Activated naive CD8-positive, alpha-beta T cell treated with anti-CD3 and anti-CD28 coated beads, Interleukin-2, amount 50 U/mL, for 16 hours (primary cell): ENCODE measurements at places on chromosomes 3 and 15.

- no peak for DNase-seq
Observed at GRCh38 chr15:88247914-88248313, 8.6 kb downstream of the NTRK3 start.

DNA sequence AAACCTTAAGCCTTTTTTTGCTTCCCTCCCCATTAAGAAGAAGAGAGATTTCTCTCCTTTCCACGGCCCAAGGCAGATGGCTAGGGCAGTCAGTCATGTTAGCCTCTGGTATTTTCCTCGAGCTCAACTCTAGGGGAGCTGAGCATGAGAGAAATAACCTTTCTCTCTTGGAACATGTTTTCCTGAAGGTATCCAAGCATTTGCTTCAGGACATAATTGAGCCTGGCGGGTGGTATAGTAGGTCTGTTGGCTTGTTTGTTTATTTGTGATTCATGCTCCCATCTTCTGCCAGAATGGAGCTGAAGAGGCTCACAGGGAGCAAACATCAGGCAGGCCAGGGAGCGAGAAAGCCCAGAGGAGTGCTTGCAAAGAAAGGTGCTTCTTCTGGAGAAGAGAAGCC, 102.5 kb downstream of the MESD start:
- DNase-seq, result no peak

DNA sequence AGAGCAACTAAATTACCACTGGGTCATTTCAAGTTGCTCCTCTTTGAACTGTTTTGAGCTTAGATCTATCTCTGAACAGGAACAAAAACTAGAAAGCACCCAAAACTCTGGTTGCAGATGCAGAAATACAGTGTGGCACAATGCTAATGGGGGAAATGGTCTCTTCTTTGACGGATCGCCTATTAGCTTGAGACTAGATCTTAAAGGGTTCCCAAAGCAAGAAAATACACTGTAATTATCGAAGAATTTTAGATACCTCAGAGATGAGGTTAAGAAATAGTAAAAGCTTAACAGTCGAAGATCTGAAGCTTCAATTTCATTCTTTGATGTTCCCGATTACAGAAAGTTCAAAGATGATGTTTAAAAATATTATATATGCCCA, 818 bp downstream of the PPP1R2 start:
- DNase-seq, result no peak

DNA sequence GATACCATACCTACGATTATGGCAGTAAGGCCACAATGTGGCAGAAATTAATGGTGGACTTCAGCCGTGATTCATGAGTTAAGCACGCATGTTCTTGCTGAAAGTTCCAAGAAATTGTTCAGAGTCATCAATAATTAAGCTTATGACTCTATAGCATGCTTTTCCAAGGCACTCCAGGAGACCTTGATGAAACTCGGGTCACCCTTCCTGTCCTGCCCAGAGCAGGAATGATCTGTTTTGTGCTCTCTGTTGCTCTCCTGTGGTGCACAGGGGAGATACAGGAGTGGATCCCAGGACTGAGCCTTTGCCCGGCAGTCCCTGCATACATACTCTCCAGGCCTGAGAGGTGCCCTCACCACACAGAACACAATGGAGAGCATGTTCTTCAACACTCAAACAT, 141.6 kb upstream of the SLC2A2 start:
- DNase-seq, result no peak

- DNase-seq, result no peak
Observed at GRCh38 chr3:49724586-49724985, 835 bp upstream of the GMPPB start.

DNA sequence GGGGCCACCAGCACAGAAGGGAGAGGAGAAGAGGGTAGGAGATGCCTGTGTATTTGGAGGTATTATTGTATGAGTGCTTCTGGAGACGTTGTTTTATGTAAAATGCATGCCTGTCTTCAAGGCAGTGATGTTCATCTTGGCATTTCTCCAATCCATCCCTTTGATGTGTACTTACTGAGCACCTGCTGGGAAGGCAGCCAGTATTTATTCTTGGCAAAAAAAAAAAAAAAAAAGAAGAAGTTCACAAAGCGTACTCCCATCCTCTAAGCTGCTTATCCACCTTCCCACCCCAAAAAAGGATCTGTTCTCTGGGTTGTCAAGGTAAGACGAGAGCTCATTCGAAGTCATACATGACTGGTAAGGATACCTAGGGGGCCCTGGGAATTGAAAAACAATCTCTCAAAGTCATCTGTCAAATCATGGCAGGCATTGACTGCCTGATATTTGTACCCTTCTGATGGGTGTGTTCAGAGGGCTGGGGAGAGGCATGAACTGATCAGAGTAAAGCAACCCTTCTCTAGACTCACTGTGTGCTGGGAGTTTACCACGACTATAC, 30.0 kb upstream of the SLC6A1 start:
- DNase-seq, result no peak

GRCh38 chr3:188900421-188900951, 271.3 kb upstream of the TPRG1 start:
- no peak for DNase-seq

GRCh38 chr3:184805351-184806038, 6.5 kb upstream of the VPS8 start:
- no peak for DNase-seq

DNA sequence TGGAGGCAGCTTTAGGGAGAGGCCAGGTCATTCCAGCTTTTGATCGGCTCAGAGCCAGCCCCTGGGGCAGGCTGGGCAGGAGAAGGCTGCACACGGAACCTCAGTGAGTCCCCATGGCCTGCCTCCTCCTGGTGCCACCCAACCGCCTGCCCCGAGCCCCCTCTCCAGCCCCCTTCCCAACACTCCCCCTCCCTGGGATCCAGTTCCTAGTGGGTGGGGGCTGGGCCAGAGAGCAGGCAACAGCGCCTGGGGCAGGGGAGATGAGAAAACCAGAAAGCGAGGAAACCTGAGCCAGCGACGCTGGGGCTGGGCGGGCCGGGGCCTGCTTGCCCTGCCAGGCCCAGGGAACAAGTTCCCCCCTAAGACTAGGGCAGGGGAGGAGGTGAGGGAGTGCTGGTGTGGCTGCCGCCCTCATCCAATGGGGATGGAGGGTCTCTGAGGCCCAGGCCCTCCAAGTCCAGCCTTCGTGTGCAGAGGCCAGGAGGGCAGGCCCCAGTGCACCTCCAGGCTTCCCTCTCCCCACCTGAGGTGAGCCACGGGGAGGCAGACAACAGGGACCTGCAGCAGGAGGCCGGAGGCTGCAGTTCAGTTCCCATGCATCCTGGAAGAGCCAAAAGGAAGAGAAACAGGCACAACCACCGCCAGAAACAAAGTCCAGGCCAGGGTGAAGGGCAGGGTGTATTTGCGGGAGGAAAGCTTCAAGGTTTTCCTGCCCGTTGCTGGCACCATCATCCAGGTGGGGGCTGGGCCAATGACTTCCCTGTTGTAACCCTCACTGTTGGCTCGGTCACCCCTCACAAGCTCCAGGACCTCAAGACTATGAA, 4.0 kb upstream of the SEMA3F start:
- DNase-seq, result no peak

GRCh38 chr15:34754674-34755418, at the start of gene GJD2:
GJD2 (minus strand) TSS chr15:34754998; CDS start chr15:34754488, 510 bp downstream.
- no peak for DNase-seq
